ENCODE measurements at places on chromosomes 2 and 18.
A peak's percentile ranks its signal among the peaks of the same experiment; 100 is the strongest.

DNA sequence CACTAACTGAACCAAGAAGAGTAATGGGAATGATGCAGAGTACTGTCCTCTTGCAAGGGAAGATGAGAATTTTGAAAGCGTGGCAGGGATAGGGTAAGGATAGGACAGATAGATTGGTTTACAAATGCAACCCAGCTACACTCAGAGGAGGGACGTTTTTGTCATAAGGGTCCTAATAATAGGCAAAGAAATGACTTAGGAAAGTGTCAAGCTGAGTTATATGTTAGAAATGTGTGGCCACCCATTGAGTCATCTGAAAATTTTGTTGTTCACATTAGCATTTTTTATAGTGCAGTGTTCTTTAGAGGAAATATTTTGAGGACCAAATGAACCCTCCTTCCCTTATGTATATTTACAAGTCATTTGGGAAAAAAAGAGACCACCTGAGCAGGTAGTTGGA, 137.5 kb downstream of the PHLPP1 start:
- no peak for ATAC-seq

DNA sequence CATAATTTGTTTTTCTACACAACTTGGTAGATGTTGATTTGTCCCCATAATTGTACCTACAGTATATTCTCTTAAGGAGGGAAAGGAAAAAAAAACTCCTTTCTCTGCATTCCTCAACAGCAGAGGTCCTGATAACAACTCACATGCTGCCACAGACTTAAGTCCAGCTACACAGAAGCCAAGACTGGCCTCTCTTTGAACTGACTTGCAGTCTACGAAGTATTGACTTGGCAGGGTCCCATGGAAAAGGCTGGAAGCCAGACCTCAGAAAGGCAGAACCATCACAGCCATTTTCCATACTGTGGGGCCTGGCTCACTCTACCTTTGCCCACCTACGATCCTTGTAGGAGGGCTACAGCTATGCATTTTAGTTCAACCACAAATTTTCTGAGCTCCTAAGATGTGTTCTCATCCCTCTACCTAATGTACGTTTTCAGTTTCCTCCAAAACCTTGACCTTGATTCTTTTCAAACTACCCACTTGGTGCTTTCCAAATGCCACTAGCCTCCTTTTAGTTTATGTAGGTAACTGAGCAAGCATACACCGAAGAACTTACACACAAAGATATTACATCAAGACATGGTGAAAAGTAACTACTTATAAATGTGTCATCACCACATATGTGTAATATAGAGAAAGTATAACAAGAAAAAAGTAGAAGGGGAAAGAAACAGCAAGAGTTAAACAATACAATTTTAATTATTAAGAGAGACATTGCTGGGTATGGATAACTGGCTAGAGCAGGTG, 12.2 kb downstream of the LONRF2 start:
- peak; percentile 67 for ATAC-seq

- ATAC-seq: no peak
Measured at GRCh38 chr2:161424891-161425727, 9.0 kb downstream of the TBR1 start.

DNA sequence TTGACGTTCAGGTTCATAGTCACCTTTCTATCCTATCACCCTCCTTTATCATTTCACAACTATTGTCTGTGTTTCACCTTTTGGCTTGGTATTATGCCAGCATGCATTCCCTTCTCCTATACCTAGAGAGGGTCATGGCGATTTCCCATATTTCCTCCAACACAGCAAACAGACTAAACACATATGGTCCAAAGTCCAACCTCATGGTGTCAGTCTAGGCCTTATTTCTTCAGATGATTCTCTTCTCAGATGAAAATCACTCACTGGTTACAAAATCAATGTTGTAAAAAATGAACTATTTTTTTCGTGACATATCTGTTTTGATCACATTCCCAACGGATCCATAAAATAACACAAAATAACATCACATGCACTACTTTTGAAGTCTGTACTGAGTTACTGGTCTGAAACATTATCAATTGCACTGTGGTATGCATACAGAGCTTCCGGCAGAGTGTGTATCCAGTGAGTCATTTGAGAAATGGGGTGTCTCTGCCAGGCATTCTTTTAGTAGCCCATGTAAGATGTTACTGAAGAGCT, 204.8 kb upstream of the GALNT5 start:
- ATAC-seq: no peak

- no peak for ATAC-seq
Measured at GRCh38 chr18:3966642-3967358, 488.3 kb downstream of the DLGAP1 start.

DNA sequence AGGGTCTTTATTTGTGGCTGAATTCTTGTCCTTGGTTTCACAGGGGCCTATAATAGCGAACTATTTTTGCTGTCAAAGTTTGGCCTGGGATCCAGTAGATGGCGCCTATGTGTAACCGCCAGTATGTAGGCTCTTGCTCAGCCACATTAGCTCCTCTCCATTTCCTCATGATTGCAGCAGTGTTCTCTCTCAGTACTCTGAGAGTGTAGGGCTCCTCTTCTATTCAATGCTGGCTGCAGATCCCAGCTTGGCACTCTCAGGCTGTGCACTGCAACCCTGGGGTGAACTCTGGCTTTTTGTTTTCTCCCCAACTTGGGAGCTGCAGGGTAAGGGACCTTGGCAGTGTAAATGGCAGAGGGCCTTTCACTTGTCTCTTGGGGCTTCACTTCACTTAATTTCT, 344.6 kb upstream of the CHAC2 start:
- no peak for ATAC-seq

DNA sequence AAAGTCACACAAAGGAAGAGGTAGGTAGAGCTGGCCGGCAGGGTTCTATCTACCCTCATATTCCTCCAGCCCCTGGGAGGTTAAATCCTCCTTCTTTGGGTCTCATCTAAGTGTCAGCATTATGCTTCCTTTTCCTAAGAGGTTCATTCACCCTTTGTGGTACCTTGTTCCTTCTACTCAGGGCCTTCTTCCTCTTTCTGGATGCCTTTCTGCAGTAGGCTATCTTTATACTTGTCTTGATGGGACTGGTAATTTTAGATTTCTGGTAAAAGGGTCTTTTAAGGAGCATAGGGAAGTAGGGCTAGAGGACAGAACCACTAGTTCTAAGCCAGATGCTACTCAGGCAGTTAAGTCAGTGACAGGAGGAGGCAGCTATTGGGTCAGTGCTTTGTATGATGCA, 13.7 kb upstream of the TNP1 start:
- no peak for ATAC-seq

GRCh38 chr18:45519411-45520280, 95.6 kb upstream of the SLC14A2 start:
- no peak for ATAC-seq

DNA sequence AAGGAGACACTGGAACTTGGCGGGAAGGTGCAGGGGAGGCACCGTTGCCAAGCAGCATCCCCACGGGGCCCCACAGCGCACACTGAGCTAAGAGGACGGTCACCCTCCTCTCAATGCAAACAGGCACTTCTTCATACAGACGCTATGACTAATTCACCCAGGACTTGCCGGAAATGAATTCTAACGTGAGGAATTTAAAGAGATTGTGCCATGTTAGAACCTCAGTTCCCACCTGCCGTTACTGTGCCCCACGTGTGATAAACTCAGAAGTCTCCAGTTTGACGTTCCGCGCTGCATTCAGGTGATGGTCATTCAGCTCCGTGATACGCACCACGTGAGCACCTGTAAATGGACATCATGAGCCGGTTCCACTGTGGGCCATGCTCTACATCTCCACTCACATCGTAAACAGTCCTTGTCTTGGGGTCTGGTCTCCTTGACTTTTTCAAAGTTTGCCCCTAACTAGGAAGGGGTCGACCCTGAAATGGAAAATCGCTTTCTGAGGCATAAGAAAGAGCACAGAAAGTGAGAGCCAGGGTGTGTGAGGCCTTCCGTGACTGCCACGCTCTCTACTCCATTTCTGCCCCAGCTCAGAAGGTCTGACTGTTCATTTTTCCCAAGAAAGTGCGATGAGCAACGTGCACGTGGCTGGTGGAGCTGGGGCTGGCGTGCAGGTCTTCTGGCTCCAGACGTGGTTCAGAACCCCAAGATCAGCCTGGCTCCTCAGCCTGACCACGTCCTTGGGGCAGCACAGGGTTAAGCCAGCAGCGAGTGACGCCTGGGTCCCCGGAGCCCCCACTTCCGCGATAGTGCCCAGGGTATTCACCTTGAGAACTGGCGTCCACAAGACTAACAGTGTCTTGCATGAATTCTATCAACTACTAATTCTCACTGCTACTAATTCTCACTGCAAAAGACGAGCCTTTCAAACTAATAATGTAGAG, 35.1 kb downstream of the TMEM18 start:
- ATAC-seq: no peak

DNA sequence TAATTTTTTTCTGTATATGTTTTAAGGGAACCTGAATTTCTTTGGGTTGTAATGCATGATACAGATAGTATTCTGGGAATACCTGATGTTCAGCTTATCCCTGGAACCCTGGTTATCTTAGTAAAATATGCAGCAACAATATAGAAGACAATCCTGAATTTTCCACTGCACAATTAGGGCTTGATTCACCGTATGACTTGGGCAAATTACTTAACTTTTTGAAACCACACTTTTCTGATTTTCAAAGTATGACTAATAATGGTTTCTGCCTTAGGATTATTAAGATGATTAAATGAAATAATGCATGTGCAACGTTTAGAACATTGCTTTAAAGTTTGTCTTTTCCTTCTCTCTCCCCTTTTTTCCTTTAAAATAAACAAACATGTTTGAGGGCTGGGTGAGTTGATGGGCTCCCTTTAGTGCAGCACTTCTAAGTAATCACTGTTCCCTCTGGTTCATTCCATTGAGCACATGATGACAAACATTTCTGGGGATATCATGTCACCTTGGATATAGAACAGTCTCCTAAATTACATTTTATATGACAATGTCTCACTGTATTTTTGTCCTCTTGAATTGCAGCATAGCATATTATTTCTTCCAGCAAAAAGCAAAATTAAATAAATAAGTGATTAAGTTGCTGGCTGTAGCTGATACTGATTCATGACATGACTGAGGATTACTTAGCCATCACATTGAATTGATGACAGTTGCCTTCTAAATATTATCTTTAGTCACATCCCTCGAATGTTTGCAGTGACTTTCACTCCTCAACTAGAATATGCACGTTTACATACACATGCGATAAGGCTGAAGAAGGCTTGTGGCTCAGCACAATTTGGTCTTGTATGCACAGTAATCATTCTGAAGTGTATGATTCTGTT, 254.5 kb downstream of the NEDD4L start:
- ATAC-seq: no peak

DNA sequence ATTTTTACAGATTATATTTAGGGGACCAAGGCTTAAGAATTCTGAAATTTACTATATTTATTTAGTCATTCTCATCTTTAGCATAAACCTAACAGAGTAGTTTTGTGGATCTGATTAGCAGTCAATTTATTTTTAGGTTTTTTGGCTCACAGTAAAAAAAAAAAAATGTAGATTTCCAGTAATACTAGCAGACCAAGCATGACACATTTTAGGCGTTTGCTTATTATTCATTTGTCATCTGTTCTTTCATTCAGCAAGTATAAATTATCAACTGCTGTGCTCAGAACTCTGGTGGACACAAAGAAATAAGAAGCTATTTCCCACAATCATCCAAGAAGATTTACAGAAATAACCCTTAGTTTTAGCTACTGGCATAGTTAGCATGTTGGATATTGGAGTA, 20.6 kb downstream of the PDE1A start:
- ATAC-seq: no peak

DNA sequence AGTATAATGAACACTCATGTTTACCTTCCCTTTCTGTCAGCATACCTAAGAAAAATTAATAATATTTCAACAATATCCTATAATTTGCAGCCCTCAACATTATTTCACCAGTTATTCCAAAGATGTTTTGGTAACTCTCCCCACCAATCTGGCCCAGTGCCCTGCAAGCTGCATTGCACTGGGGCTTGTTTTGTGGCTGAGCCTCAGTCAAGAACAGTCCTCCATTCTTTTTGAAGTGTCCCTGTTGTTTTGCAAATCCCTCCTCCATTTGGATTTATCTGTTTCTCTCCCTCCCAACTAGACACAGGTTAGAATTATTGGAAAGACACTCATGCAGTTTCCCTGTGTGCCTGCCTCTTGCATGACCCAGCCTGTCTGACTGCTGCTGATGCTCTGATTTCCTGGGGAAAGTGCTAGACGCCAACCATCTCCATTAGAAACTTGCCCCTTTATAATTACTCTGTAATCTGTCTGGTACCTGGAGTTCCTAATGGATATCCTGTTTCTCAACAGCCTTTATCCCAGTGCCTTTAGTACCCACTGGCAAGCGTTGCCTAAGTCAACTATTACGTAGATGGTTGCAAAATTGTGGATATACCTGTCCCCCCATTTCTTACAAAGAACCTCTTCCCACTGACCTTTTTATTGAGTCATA, 60.2 kb downstream of the EIF5B start:
- ATAC-seq: no peak

GRCh38 chr2:41854227-41854626, 193.6 kb upstream of the PKDCC start:
- ATAC-seq: peak; percentile 96

- no peak for ATAC-seq
Measured at GRCh38 chr2:143762176-143762928, 633.1 kb downstream of the ARHGAP15 start.

GRCh38 chr2:205712508-205712907, 30.2 kb downstream of the NRP2 start:
- peak; percentile 49 for ATAC-seq

DNA sequence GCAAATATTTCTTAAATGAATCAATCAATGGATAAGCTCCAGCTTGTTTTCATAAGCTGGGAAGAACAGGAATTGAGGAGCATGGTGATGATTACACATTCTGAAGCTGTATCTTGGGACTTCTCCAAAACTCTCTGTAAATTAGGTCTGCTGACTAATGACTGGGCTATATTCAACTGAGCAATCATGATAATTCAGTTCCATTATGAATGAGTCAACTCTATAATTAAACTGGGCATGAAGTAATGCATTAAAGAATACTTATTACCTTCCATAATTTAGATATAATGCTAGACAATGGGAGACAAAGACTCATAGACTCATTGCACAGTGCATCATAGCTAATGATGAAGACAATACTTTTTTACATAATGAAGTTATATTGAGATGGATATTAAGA, 207.4 kb downstream of the CBLN2 start:
- no peak for ATAC-seq

- no peak for ATAC-seq
Measured at GRCh38 chr2:50658883-50659282, 373.0 kb downstream of the NRXN1 start.

DNA sequence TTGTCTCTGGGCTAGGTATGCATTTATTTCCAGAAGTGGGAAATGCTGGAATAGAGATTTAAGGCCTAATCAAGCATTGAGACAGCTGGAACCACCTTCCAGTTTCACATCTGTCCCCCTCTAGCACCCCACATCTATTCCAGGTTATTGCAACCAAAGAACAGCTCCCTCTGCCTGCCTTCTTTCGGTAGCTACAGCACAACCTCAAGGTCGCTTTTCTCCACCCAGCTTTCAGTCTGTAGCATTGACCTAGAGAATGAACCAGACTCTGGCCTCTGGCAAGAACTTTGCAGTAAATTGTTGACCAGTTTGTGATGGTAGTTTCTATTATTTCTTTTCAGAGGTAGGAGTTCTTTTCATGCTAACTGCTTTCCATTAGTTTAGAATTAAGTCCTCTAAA, 484.2 kb downstream of the DLGAP1 start:
- ATAC-seq: no peak

GRCh38 chr2:98772536-98772935, 41.6 kb upstream of the MGAT4A start:
- ATAC-seq: no peak
